ENCODE measurements at places on chromosomes 12 and 14. TPM values are rescaled to one million over a fixed set of nuclear protein-coding genes. Genes with fewer than 3 reads are reported as not detected.

CLEC1A gene
- not detected for polyA plus RNA-seq

KRT72 gene
- polyA plus RNA-seq = not detected

GRCh38 chr14:56150645-56151345 is 32.6 kb downstream of the PELI2 start:
- no peak for DNase-seq

WDHD1 gene
- 16.3 TPM for polyA plus RNA-seq

RD3L gene
- polyA plus RNA-seq = not detected

- DNase-seq = no peak
These were observed 91.7 kb upstream of the BMP4 start for GRCh38 chr14:54048311-54048710.

DNA sequence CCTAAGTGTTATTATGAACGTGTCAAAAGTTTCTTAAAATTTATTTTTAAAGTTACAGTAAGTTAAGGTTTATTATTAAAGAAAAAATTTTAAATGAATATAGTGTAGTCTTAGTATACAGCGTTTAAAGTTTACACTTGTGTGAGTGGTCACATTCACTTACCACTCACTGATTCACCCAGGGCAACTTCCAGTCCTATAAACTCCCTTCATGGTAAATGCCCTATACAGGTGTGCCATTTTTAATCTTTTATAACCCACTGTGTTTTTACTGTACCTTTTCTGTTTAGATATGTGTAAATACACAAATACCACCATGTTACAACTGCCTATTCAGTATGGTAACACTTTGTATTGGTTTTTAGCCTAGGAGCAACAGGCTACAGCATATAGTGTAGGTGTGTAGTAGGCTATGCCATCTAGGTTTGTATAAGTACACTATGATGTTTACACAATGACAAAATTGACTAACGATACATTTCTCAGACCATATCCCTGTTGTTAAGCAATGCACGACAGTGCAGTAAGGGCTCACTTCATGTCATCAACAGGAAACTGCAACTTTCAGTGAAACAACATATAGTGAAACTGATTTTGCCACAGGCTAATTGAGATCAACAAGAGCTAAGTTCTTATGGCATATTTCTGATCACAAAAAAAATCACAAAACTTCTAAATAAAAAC is 112.0 kb upstream of the TMCC3 start:
- DNase-seq = peak; percentile 18

GRCh38 chr14:103057372-103058163 is at the start of gene CDC42BPB:
TSS of gene CDC42BPB (minus strand) at chr14:103057549. CDS start at chr14:103057173, 376 bp downstream.
- DNase-seq = peak; percentile 92

- no peak for DNase-seq
These were observed 60.9 kb upstream of the RFX4 start for GRCh38 chr12:106521901-106522300.

GRCh38 chr12:2944401-2945047 is 14.7 kb upstream of the TEAD4 start:
- peak; percentile 52 for DNase-seq

DNA sequence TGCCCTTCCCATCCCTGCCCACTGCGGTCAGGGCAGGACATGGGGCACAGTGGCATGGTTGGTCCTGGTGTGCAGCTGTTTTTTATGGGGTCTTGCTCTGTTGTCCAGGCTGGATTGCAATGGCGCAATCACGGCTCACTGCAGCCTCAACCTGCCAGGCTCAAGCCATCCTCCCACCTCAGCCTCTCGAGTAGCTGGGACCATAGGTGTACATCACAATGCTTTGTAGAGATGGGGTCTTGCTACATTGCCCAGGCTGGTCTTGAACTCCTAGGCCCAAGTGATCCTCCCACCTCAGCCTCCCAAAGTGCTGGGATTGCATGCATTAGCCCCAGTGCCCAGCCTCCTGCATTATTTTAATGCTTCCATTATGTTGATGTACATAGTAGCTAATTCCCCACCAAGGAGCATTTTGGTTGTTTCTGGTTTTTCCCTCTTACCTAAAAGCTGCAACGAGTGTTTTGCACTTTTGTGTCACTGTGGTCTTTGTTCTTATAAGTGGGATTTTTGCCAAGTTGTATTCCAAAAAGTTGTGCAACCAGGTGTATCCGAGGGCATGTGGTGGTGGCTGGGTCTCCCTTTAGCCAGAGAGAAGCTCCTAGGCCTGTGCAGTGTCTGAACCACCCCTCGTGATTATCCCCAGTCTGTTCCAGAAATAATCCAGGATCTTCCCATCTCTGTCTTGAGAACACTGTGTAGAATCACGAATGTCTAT is 10.3 kb downstream of the TCHP start:
- no peak for DNase-seq

GRCh38 chr14:33848706-33849454 is 102.0 kb downstream of the EGLN3 start:
- peak; percentile 51 for DNase-seq

DNA sequence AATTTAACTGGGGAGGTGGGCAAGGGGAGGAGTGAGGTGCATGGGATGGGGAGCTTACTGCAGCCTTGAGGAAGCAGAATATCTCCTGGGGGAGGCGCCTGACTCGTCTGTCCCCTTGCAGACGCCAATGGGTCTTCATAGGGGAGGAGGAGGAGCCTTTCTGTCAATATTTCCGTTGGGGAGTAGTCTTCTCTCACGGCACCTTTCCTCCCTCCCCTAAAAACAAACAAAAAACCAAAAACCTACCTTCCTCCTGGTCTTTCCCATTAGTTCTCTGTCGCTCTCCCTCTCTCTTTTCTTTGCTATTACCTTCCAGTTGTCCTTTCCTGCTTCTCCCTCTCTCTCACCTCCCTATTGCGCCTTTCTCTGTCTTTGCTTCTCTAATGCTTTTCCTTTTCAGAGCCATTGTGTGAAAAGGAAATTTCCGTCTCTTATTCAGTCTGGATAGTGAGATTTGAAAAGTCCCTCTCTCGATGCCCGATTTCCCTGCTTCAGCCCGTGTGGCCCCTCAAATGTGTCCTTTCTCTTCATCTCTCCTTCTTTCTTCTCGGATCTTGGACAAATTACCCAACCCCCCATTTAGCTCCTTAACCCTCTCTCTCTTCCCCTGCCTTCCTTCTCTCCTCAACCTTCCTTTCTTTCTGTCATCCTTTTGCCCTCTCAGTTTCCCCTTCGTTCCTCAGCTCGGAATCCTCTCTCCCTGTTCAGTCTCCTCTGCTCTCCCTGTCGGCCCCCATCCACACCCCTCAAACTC is 5.9 kb downstream of the GPR84 start:
- DNase-seq = no peak

ACSM4 gene
- polyA plus RNA-seq = not detected

GRCh38 chr12:113386866-113387566 is 16.7 kb downstream of the SDS start:
- no peak for DNase-seq

PPM1A gene
- polyA plus RNA-seq = 40.8 TPM

GRCh38 chr12:19893514-19893913 is 454.2 kb downstream of the AEBP2 start:
- DNase-seq = peak; percentile 27

DNA sequence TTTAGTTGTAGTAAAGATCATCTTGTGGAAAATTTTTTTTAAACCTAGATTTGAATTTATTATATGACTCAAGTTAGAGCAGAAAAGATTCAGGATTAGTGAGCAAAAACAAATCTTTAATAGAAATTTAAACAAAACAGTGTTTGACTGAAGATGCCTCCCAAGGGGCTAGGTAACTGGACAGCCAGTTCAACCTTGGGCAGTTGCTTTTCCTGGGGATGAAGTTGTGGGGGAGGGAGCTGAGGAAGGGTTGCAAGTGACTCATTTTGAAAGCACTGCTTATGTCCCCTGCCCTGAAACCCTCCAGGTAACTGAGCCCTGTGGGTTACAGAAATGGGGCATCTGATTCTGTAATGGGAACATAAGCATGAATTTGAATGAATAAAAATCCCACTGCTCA is 13.1 kb downstream of the CFAP54 start:
- peak; percentile 26 for DNase-seq

DNA sequence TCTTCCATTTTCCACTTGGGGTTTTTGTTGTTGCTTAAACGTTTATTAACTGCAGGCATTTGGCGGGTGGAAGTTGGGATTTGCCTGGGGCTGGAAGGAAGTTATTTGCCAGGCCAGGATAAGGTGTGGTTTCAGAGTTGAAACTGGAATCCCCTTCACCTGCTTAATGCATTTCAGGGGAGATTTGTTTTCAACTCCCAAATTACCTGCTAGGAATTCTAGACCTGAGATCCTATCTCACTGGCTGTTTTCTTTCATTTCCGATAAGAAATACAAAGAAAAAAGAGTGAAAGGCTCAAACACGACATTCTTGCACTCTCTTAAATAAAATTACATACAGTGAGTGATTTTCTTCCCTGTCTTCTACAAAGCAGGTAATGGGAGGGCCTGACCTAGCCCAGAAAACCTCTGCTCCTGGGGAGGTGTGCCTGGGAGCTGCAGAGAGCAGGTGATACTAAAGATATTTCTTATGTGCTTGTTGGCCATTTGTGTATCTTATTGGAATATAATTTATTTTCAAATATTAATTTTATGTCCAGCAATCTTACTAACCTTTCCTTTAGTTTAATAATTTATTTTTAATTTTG is 278.2 kb downstream of the ZFP36L1 start:
- no peak for DNase-seq

DNA sequence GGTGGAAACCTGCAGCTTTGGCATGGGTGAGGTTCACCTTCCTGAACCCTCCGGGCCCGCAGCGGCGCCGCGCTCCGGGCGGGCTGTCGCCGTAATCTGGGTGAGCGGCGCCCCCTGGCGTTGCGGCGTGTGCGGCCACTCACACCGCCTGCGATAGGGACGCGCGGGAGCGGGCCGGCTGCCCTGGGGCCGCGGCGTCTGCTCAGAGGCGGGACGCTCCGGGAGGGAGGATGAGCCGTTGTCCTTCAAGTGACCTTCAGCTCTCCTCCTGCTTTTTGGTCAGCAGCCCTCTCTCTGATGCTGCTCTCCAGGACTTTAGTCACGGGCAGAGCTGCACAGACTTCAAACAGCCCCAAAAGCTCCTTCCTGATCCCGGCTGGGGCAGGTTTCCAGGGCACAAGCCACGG is 211.7 kb upstream of the FKBP4 start:
- DNase-seq = peak; percentile 41

DNA sequence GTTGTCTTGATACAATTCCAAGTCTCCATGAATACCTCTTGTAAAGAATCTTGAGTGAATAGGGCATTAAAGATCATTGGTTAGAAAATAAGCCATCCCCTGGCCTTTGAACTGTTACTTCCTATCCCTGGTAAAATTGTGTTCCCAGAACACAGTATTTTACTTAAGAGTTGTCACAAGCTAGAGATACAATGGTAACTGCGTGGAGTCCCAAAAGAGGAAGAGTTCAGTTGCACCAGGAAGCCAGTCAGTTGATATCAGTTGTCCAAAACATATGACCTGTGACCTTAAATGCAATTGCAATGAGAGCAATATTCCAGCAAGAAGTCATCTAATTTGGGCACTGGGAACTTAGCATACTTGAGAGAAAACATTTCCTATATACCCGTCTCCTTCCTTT is 117.3 kb downstream of the NEDD1 start:
- DNase-seq = no peak

DNA sequence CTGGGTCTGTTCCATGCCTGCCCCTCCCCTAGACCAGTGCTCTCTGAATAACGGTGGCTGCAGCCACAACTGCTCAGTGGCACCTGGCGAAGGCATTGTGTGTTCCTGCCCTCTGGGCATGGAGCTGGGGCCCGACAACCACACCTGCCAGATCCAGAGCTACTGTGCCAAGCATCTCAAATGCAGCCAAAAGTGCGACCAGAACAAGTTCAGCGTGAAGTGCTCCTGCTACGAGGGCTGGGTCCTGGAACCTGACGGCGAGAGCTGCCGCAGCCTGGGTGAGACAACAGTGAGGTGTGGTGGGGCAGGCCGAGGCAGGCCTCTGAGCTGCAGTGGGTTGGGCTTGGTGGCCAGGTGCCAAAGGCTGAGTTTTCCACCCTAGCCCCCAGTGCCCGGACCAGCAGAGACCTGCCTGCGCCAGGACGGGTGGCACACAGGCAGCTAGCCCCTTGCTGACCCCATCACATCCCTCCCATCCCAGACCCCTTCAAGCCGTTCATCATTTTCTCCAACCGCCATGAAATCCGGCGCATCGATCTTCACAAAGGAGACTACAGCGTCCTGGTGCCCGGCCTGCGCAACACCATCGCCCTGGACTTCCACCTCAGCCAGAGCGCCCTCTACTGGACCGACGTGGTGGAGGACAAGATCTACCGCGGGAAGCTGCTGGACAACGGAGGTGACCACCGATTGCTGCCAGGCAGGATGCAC is 28.2 kb upstream of the LRP1-AS start:
- peak; percentile 79 for DNase-seq

DNA sequence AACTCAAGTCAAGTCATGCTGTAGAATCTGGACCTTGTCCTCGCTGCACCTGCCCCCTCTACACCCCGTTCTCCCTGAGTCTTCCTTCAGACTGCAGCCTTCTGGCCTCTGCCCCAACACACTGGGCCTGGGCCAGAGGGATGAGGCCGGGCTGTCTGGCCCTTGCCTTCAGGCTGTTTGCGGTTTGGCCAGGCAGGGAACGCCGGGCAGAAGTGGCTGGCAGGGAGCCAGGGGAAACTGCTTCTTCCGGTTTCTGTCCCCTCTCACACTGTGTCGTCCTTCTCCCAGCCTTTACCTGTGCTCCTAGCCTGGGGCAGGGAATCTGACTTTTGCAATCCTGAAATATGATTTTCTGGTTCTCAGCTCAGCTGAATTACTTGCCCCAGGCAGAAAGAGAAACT is 13.5 kb downstream of the DGLUCY start:
- DNase-seq = no peak

- no peak for DNase-seq
These were observed 359.9 kb downstream of the AEBP2 start for GRCh38 chr12:19799216-19799615.

COX8C gene
- not detected for polyA plus RNA-seq

GPR65 gene
- not detected for polyA plus RNA-seq

DNA sequence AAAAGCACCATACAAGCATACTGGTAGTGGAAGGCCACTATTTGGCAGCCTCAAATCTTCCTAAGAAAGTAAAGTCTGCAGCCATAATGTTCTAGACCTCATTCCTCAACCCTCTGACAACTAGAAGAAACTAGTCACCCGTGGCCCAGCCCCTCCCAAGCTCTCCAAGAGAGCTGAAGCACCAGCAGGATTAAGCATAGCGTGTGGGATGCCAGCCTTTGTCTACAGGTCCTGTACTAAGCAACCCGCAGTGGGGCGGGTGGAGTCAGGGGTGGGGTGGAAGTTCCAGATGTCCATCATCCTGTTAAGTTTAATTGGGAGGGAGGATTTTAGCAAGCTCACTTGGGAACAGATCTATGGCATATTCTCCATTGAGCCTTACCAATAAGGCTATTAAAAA is 14.2 kb downstream of the SLC11A2 start:
- DNase-seq = no peak

GRCh38 chr12:67893022-67893580 is 96.1 kb upstream of the IFNG-AS1 start:
- no peak for DNase-seq

- DNase-seq = peak; percentile 41
These were observed 49.1 kb upstream of the CAND1 start for GRCh38 chr12:67220065-67220464.

All from A549 (cell line).